ENCODE measurements at places on chromosomes 3 and 15.

DNA sequence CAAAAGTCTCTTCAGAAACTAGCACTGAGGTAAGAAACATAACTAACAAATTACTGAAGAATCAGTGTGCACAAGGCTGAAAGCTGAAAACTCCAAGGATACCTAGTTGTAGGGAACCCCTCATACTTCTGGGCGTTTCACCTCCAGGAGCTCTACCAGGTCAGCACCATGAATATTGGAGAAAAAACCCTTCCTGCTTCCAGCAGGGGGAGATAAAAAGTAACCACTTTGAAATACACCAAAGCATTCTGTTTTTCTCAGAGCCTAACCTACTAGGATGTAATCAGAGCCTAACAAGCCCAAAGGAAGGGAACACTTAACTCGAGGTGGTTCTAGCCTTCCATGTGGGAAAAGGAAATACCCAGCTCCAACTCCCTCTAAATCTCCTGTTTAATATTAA, 175.8 kb upstream of the MME start:
- DNase-seq, result peak; percentile 78

DNA sequence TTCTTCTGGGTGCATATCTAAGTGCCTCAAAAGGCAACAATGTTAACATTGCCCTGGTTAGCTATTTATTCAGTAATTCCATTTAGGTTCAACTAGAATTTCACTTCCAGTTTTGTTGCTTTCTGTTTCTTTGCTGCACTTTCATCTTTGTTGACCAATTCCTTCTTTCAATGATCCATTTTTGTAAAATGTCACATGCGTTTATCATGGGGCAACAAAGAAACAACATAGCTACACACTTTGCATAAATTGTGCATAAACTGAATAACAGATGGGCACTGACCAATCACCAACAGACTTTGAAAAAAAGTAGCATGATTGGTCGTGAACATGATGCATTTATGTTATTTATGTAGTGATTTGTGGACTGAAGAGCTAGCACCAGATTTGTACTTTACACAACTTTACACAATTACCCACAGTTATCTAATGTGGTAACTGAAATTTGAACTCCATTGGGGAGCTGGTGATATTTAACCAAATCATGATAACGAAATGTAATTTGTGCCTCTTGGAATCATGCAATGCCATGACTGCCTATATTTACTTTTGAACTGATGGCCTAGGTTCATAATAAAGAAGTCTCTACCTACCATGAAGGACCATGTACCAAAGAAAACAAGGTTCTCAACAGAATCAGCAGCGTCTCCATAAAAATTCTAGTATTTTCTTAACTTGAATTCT, 7.1 kb upstream of the CPOX start:
- no peak for DNase-seq

DNA sequence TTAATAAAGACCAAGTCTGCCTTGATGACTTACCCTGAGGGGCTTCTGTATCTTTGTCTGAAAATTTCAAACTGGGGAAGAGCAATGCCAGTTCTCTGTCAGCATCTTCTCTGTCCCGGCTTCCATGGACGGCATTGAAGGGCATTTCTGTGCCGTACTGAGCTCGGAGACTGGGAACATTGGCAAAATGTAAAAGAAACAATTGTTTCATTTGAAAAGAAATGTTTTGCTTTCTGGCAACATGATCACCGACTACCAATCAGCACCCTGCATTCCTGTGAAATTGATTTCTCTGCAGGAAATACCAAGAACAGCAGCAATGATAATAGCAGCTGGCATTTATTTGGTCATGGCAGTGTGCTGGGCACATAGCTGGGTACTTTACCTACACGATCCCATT, 26.2 kb downstream of the NME9 start:
- DNase-seq, result no peak

DNA sequence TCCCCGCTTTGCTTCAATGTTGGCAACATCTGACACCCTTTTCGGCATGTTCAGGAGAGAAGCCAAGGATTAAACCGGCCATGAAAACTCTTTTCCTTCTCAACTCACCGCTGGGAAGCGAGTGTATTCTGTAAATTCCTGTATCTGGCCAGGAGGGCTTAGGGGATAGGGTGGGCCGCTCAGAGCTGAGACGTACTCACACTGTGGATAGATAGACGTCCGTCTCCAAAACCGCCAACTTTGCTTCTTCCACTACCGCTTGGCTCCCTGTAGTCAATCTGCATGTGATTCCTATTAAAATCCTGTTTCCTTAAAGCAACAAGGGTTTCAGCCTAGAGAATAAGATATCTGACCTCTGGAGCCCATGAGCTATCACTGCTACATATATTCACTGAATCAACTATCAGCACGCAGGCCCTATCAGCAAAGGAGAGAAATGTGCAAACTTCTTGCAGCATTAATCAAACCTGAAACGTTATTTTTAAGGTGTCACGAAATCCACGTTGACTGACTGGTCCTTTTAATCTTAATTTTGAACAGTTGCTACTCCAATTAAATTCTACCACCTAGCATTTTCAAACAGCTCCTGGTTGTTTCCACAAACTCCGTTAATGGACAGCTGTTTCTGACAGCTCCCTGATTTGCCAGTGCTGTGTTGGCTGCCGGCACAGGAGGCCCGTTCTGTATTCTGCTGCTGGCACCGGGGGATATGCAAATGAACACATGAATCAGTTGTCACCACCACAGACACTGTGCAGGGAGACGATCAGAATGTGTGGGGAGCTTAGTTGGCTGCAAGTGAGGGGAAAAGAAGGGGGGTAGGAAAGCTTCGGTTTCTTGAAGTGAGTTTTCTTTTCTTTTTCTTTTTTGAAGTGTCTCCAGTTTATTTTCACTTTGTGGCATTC, 438.9 kb upstream of the ARRDC4 start:
- DNase-seq, result peak; percentile 11

DNA sequence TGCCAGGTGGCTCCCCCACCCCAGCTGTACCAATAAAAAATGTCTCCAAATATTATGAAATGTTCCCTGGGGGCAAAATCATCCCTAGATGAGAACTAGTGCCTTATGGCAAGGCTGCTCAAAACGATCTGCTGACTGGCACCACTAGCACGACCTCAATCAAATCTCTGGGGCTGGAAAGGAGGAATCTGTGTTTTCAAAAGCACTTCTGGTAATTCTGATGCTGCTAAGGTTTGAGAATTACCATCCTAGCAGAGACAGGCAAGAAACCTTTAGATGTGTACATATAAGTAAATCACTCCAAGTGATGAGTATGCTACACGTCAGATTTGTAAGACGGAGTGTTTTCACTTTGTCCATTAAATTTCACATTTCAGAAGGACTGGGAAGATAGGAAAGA, 360.1 kb upstream of the THRB start:
- DNase-seq, result no peak

DNA sequence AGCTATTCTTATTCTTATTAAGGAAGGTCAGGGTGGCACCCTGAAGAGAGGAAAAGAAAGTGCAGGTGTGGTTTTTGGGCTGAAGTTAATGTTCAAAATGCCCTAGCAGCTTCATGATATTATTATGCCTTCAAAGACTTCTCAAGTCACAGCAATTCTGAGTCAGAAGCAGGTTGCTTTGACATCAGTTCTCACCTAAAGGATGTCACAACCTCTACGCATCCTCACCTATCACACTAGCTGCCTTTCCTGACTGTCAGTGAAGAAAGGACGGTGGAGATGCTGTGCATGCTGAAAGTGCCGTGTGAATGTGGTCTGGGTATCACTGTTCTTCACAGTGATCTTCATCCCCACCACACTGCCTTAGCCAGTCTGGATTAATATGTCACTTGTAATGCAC, 49.6 kb downstream of the NPTN start:
- no peak for DNase-seq

GRCh38 chr3:184710870-184711492, 883 bp downstream of the MAGEF1 start:
- no peak for DNase-seq

- DNase-seq, result no peak
Observed at GRCh38 chr15:88400591-88401250, 66.5 kb downstream of the MRPL46 start.

DNA sequence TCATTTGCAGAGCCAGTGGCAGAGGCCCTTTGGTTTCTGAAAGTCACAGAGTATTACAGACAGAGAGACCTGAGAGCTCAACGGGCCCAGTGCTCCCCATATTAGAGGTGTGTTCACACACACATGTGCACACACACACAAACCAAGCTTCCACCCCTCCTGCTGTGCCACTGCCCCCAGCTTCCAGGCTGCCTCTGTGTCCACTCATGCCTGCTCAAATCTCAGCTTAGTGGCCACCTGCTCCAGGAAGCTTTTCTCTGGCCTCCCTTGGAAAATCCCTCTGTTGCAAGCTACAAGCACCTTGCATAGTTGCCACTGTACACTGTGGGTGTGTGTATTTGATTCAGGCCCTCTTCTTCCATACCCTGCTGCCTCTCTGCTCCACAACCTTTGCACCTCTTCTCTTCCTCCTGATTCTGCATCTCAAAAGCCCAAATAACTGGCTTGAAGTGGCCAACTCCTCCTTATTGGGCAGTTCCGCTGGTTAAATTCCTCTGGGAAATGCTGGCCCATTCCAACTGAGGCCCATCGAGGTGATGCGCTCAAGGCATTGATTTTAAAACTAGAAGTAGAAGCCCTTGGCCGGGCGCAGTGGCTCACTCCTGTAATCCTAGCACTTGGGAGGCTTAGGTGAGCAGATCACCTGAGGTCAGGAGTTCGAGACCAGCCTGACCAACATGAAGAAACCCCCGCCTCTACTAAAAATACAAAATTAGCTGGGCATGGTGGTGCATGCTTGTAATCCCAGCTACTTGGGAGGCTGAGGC, 23.0 kb downstream of the MESD start:
- DNase-seq, result peak; percentile 24

- peak; percentile 83 for DNase-seq
Observed at GRCh38 chr3:50627407-50628051, 10.6 kb downstream of the MAPKAPK3 start.

- peak; percentile 67 for DNase-seq
Observed at GRCh38 chr3:13880811-13881156, 913 bp upstream of the WNT7A start.

DNA sequence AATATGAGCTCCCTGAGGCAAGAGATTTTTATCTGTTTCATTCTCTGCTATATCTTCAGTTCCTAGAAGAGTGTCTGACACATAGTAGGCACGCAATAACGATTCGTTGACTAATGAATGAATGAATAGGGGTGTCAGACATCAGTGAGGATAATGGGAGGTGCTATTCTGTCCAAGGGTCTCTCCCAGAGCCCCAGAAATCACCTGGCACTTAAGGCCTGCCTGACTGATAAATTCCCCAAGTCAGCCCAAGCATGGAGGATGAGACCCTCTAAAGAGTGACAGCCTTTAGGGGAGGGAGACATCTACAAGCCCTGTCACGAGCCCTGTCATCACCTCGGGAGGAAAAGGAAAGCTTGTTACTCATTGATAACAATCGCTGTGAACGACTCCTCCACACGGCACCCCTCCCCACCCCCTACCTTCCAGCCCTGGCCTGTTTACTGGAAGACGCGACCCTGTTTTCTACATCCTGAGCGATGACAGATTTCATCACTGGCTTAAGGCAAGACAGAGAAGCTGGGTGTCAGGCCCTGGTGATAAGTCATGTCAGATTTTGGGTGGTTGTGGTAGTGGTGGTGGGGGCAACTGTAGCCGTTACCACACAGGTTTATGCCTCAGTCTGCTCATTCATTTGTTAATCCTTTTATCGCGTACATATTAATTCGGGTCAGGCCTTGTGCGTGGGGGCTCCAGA, 23.1 kb downstream of the BHLHE40 start:
- no peak for DNase-seq

DNA sequence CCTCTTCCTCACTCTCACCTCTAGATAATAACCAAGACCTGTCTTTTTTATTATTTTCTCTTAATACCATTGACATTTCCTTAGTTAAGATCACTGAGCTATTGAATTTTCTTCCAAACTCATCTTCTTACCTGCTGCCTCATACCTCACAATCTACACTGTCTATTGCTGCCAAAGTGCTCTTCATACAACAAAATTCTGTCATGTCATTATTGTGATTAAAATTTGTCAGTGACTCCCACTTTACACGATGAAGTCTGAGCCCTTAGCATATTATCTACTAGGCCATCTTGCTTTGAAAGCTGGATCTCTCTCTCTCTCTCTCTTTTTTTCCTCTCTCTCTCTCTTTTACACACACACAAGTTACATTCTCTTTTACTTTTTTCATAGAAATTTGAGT, 73.3 kb downstream of the NSUN3 start:
- no peak for DNase-seq

DNA sequence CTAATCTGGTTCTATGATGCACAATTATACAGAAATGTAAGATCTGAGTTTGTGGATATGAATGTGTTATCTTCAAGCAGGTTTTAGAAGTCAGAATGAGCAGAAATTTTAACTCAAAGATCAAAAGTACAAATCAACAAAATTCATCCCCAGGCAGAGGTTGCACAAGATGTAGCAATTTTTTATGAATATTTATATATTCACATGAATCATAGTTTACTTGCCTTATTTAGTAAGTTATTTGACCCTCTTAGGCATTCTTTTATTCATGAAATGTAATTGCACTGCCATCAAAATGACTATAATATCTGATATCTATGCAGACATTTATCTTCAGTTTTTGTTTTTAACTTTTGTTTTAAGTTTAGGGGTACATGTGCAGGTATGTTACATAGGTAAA, 103.1 kb upstream of the DAZL start:
- DNase-seq, result no peak

- no peak for DNase-seq
Observed at GRCh38 chr3:158420654-158421396, 150.2 kb upstream of the MLF1 start.

GRCh38 chr3:184450547-184450946, 70.7 kb downstream of the CHRD start:
- no peak for DNase-seq

GRCh38 chr3:134797057-134797740, 2.1 kb downstream of the EPHB1 start:
- peak; percentile 32 for DNase-seq

DNA sequence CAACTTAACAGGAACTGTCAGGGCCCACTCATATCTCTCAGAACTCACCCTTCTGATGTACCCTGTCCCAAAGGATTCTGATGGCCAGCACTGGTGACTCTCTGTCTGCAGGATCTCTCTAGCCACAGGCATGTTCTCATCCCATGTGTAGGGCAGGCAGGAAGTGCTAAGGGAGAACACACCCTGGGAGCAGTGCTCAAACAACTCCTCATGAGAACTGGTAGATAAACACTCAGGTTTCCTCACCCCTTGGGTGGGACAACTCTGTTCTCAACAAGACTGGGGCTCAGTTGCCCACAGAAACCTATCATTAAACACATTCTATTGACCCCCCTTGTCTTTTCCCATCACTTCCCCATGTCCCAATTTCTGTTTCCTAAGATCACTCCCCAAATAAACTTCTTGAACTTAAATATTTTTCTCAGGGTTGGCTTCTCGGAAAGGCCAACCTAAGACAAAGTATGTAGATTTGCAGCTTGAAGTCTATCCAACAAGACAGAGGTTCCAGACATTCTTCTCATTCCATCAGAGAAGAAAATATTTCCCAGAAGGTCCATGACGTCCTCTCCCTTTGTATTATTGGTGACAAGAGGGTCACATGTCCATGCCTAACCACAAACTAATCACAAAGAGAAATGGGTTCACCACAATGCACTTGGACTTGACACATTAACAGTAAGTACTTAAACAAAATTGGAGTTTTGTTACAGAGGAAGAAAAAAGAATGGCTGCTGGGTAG, 276.6 kb upstream of the GADL1 start:
- no peak for DNase-seq
